ENCODE measurements at places on chromosomes 6 and 20.

DNA sequence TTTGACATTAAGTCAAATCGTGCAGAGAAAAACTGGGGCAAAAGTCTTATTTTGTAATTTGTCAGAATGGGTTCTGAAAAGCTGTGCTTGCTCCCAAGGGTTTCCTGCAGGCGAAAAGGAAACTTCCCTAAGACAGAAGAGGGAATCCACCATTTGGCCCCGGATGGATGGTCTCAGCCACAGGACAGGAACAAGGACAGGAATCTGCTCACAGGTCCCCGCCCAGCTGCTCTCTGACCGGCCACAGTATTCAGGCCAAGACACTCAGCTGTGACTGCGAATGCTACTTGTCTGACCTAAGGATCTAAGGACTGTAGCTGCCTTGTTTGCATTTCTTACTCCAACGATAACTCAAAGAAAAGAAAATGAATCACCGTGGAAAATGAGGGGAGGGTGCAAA, 197.0 kb downstream of the BMP7 start:
- DNase-seq, result no peak

DNA sequence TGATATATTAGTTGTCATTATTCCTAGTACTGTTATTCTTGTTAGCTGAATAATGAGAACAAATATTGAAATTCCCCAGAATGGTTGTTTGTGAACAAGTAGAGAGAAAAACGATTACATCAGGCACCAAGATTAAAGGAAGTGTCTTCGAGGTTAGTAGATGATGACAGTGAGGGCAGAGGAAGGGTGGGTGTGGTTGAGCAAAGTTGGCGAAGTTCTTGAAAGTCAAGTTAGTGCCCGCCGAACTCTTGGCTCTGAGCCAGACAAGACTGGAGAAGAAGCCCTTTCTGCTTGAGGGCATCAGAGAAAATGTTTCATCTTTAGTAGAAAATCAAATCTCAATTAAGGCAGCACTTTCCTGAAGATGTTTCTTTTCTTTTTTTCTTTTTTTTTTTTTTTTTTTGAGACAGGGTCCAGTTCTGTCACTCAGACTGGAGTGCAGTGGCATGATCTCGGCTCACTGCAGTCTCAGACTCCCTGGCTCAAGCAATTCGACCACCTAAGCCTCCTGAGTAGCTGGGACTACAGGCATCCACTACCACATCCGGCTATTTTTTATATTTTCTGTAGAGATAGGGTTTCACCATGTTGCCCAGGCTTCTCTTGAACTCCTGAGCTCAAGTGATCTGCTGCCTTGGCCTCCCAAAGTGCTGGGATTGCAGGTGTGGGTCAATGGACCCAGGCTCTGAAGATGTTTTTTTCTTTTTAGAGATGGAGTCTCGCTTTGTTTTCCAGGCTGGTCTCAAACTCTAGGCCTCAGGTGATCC, 77.1 kb downstream of the SGK1 start:
- peak; percentile 30 for DNase-seq

- no peak for DNase-seq
Observed at GRCh38 chr6:31525932-31526591, 2.7 kb upstream of the MCCD1 start.

GRCh38 chr6:43942011-43942442, 172.0 kb downstream of the VEGFA start:
- DNase-seq, result no peak

DNA sequence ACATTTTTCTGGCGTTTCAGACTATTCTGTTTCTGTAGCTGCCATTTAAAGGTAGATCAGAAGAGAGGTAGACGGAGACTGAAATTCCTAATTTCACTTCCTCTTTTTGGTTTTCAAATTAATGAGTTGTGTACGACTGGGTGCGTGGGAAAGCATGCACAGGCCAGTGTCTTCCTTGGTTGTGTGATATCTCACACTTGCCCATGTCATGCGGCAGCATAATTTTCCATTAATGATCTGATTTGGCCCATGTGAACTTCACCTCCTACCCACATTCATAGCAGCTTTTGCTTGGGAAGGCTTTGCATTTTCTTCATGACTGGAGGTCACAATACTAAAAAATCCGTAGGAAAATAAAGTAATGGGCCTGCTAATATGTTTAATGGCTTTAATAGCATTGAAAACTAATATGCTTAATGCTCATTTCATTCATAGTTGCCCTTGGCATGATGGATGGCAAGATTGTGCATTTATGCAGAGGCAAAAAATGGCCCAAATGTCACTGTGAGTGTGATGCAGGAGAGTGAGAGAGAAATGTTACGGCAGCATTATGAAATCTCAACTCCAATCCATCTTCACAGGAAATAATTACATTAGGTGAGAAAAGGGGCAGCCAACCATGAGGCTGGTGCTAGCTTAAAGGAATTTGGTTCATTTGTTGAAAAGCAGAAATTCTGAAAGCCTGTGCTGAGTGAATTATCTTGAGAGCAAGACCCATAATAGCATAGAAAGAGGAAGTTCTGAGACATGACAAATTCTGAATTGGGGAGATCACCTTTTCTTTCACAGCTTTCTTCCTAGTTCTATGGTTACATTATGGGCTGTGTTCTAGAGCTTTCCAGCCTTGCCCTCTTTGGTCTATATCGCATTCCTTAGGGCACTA, 69.0 kb upstream of the UST start:
- DNase-seq, result no peak

- no peak for DNase-seq
Observed at GRCh38 chr20:46293084-46293483, 15.2 kb downstream of the CDH22 start.

GRCh38 chr6:18347021-18347577, 40.1 kb upstream of the RNF144B start:
- no peak for DNase-seq

DNA sequence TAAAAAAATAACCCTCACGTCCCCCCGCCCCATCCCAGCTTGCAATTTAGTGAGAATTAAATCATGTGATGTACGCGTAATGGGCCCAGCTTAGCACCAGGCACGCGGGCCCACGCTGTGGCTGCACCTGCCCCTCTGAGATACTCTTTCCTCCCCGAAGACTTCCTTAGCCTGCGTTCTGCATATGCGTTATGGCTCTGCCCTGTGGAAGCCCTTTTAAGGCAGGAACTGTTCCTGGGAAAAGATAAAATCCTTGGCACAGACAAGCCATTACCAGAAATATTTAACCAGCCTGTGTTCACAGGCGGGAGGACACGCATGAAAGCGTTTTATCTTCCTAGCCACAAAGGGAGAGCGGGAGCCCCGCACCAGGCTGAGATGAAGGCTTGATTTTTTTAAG, 311.0 kb downstream of the LRFN2 start:
- no peak for DNase-seq

DNA sequence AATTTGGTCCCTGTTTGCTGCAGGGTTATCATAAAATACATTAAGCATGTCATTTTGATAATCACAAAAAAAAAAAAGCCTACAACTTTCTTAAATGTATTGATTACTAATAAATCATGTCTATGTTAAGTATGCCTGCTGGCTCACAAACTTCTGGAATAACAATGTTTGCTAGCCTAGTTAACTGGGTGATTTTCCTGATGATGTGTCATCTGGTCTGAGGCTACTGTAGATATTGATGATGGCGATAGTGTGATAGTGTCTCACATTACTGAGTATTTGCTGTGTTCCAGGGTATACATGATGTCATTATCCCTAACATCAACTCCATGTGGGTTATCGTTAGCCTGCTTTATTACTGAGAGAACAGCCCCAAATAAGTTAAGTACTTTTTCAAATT, 86.2 kb upstream of the VSTM2L start:
- DNase-seq, result no peak

- no peak for DNase-seq
Observed at GRCh38 chr6:12136905-12137304, 124.8 kb downstream of the HIVEP1 start.

DNA sequence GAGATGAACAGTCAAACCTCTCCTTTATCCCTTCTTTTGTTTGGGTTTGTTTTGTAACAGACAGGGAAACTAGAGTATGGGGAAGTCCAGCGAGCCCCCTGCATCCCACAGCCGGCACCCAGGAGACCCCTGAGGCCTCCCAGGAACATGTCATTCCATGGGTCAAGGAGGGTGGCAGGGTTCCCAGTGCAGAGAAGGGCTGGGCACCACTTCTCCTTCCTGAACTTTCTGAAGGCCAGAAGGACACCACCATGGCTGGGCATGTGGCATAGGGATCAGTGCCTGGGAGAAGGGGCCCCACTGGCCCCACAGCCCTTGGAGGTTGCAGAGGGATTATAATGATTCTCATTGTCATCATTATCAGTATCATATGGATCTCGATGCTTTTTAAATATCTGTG, 13.9 kb upstream of the CST7 start:
- DNase-seq, result no peak

DNA sequence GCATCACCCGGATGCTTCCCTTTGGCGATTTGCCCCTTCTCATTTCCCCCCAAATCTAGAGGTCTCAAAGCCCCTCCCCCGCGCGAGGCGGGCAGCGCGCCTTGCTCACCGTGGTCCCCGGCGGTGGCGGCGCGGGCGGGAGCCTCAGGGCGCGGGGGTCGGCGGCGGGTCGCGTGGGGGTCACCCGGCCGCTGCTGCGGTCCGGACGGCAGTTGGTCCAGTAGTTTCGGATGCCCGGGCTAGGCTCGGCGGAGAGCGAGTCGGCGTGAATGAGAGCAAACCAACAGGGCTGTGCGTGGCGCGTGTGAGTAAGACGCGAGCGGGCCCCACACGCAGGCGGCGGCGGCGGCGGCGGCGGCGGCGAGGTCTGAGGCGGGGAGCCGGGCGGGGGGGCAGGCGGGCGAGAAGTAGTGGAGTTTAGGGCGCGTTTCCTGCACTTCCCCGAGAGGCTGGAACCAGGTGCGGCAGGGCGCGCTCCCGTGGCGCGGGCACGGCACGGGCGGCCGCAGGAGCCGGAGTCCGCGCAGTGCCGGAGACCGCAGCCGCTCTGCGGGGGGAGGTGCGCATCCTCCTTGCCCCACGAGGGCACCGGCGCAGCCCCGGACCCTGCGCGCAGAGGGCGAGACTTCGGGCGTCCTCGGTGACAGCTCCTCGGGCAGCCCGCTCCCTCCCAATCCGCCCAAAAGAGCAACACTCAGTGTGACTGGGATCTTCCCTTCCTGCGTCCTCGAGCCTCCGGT, 567 bp downstream of the HS3ST5 start:
- no peak for DNase-seq

- no peak for DNase-seq
Observed at GRCh38 chr6:32837651-32838113, 857 bp downstream of the TAP2 start.

GRCh38 chr6:143064951-143065683, 4.4 kb downstream of the AIG1 start:
- DNase-seq, result no peak

DNA sequence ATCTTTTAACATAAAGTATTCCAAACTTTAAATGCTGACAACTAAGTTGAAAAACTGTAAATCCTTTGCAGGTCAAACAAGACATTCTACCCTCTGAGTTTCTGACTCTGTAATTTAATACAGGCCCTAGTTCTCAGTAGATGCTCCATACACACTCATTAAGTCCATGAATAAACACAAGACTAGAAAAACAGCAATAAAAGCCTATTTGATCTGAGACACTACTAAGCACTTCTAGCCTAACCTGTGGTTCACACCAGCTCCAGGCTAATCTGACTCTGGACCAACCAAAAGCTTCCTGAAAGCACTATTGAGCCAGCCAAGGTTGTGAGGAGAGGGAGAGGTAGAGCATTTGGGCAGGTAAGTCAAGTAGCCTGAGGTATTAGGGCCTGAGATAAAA, 103.9 kb downstream of the EPM2A start:
- DNase-seq, result no peak

DNA sequence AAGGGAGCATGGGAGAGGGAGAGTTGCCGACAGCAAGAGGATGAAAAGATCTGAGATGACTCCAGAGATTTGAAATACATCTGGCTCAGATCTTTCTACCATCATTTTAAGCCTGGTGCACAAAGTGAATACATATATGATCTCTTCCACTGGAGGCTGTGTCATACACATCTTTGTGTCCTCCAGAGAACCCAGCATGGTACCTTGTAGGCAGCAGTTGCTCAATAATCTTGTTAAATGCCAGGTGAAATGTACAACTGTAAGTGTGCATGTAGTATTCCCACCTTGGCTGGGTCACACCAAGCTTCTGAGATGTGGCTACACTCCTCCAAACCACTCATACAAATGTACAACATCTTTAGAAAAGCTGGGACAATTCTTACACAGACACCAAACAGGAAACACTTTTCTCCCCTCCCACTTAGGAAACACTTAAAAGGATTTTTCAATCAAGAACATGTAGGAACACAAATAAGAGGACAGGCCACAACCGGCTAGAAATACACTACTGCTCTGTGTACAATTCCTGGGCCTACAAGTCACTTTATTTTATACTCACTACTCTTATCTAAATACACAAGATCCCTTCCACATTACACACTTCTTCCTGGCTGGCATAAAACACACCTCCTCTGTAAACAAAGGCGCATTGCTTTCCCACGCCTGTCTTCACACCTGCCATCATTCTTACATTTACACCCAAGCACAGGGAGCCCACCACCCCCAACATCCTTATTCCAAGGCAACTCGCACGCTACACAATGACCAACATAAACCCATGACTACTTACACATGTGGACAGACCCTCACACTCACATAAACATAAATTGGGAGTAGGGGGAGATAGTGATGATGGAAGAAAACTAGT, 3.8 kb upstream of the IER3 start:
- DNase-seq, result no peak

GRCh38 chr6:155248008-155249001, 15.5 kb upstream of the CLDN20 start:
- DNase-seq, result no peak

DNA sequence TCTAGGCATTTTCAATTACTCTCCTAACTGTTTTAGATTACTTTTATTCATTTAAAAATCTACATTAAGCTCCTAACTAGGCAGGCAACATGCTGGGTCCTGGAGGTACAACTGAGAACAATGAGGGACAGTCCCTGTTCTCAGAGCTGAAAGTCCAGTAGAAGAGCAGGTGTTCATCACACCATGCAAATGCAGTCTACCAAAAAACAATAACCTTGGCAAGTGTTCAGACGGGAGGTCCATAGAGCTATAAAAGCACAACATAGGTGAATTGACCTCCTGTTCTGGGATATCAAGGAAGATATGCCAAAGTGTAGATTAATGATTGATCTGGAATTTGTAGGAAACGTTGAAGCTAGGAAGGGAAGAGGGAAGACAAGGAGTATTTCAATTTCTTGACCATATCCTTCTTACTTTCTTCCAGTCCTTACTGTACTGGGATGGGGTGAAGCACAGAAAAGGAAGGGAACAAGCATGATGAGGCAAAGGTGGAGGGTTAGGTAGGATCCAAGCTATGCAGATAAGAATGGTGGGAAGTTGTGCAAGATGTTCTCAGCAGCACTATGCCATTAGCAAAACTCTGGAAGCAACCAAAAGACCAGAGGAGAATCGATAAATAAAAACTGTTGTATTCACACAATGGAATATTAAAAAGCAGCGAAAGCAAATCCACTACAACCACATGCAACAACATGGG, 485.7 kb upstream of the JARID2 start:
- no peak for DNase-seq

DNA sequence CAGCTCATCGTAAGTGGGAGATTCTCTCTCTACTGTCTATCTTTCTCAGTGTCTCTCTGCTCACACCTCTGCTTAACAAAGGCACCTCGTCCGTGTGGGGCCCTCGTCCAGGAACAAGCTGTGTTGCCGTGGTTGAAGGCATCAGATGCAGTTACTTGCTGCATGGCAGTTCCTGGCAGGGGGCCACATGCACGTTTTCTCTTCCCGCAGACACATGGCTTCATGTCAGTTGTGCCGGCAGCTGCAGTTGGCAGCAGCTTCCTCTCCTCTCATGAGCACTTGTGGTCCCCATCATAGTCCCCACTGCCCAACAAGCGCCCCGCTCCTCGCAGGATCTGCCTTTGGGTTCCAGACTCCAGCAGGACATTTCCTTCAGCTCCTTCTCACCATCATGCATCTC, 7.1 kb upstream of the AFDN start:
- DNase-seq, result no peak

All from stimulated activated CD4-positive, alpha-beta T cell treated with anti-CD3 and anti-CD28 coated beads, Interleukin-15, amount 100 ng/mL, for 48 hours (primary cell).